ENCODE measurements at places on chromosomes 5 and 9.

DNA sequence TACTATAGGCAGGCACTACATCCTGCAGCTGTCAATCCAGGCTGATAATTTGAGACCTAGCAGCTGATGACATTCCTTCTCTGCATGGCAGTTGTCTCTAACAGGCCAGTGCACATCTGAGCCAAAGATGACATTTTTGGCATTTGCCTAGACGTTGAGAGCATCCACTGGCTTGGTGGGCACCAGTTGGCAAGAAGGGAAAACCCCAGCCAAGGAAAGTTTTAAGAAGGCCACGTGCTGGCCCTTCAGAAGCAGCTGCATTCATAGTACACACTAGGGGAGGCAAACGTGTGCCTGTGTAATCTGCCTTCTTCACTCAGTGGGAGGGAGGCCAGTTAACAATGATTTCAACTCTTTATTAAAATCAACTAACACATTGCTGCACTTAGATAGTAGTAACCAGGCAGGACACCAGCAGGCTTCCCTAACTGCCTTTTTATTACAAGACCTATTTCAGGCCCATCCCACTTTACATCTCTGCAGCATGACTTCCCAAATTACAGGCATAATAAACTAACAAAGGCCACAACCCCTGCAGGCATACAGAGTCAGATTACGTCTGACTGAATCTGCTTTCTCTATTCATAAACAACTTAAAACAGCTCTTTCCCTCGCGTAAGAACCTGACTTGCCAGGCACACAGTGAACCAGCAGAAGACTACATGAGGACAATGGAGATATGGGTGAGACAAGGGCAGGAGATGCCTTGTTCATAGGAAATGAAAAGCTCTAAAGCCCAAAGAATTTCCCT, 576.3 kb downstream of the PDE4D start:
- DNase-seq: no peak

- DNase-seq: no peak
Observed at GRCh38 chr9:113578279-113578865, 114.8 kb downstream of the RGS3 start.

- no peak for DNase-seq
Observed at GRCh38 chr5:27706832-27707231, 668.4 kb upstream of the CDH9 start.

- DNase-seq: no peak
Observed at GRCh38 chr5:118392491-118392890, 595.9 kb downstream of the DTWD2 start.

GRCh38 chr5:139273322-139273571, 20.3 kb upstream of the MATR3 start:
- no peak for DNase-seq

- DNase-seq: no peak
Observed at GRCh38 chr5:97417986-97418385, 234.9 kb upstream of the RIOK2 start.

- DNase-seq: no peak
Observed at GRCh38 chr5:163773226-163773625, 267.8 kb downstream of the MAT2B start.

DNA sequence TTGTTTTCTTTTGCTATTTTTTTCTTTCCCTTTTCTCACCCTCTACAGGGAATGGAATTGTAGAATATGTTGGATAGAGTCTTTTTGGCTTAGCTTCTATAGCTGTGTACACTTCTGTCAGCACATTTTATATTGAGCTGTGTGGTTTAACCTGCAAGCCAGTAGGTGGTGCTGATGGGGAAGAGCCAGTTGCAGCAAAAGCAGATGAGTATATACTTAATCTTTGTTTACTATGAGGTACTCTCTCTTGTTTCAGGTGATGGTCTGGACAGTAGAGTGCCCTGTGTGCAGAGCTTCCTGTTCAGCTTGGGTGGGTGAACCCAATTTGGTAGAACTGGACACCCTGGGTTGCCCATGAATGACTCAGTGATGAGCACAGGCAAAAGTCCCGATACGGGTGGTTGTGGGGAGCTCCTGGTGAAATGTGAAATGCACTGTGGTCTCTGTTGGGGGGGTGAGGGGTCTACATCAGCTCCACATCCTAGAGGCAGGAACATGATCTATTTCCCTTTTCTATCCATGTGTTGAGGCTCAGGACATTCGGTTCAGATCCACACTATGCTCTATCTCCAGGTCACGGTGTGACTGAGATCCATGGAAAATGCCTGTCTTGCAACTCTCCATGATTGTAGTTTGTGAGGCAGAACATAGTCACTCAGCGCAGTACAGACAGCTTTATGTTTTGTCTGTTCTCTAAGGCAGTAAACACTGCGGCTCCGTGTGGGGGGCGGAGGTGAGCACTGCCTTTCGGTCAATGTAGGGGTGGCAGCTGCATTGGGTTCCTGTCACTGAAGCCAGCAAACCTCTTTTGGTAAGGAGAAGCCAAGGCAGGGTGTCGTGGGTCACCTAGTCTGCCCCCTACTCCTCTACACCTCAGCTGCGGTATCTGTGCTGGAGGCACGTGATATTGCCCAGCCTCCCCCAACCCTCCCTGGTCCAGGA, 353.2 kb downstream of the PRR16 start:
- DNase-seq: no peak

GRCh38 chr5:64161420-64161819, 4.2 kb upstream of the RNF180 start:
- no peak for DNase-seq

DNA sequence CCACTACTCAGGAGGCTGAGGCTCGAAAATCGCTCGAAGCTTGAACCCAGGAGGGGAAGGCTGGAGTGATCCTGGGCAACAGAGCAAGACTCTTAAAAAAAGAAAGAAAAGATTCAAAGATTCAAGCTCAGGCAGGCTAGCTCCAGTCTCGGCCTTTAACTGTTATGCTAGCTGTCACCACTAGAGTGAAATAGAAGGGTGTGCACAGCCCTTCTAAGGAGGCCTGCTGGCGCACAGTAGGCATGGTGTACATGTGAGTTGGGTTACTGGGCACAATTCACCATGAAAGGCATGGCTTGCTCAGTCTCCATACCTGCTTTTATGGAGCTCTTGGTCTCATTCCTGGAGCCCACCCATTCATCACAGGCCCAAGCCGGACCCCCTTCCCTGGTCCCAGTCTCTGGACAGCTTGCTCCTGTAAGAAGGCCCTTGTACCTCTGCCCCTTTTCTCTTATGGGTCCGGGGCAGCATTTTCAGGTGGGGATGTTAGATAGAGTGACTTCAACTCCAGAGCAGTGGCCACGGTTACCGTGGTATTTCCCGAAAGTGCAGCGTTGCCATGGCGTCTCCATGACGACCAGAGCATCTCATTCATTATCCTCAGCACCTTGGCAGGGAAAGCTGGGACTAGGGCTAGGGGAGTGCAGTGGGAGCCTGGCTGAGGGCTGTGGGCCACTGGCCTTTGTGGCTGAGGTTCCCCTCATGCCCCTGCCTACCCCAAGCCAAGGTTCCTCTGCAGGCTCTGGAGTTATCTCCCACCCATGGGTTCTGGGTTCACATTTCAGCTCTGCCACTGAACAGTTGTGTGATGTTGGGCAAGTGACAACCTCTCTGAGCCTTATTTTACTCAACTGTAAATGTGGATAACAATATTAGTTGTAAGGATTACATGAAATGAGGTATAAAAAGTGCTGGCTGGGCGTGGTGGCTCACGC, 5.7 kb downstream of the NDST1 start:
- DNase-seq: no peak

GRCh38 chr9:127686461-127687393, 20.1 kb upstream of the CFAP157 start:
- DNase-seq: no peak

GRCh38 chr5:179123109-179123426, 62.9 kb downstream of the ZNF354C start:
- no peak for DNase-seq

DNA sequence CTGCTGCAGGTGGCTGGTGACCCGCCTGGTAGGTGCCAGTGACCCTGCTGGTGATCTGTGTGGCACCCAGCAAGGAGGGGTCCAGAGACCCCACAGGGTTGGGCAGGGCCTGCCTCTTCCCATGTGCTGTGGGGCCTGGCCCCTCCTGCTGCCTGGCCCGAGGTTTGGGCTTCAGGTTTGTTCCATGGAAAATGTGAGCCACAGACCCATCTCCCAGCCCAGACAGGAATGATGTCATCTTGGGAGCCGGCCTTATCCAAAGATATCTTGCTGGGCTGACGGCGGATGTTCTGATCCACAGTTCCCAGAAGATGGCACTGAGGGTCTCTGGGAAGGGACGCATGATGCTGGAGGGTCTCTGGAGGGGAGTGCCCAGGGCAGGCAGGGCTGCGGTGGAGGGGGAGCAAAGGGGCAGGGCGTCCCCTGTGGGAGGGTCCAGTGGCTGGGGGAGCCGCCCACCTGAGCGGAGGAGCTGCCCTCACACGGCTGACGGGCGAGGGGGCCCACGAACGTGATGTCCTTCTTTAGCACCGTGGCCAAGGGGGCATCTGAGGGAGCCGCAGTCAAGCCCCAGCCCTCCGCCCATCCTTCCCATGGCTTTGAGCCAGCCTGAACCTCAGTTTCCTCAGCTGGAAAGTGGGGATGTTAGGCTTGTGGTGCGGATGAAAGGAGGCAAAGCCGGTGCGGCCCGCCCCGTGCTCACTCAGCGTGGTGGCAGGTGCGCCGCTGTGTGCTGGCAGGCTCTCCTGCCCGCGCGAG, 68.1 kb downstream of the COL5A1 start:
- DNase-seq: no peak

DNA sequence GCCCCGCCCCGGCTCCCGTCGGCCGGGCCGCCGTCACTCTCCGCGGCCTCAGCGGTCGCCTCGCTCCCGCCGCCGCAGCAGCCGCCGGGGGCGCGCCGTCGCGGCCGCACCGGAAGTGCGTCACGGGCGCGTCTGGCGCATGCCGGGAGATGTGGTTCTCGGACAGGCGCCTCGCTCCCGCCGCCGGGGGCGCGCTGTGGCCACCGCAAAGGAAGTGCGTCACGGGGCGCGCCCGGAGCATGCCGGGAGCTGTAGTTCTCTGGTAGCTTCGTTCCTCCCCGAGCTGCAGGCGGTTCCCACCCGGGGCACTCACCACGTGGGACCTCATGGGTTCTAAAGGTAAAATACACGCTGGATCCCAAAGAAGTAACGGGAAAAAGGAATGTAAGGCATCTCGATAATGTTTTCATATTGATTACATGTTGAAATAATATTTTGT, at the start of gene UBAC1:
TSS of gene UBAC1 (minus strand) at position 97 of the 439 bp plus-strand sequence. CDS start 211 bp downstream, outside the sequence.
- DNase-seq: peak; percentile 78

DNA sequence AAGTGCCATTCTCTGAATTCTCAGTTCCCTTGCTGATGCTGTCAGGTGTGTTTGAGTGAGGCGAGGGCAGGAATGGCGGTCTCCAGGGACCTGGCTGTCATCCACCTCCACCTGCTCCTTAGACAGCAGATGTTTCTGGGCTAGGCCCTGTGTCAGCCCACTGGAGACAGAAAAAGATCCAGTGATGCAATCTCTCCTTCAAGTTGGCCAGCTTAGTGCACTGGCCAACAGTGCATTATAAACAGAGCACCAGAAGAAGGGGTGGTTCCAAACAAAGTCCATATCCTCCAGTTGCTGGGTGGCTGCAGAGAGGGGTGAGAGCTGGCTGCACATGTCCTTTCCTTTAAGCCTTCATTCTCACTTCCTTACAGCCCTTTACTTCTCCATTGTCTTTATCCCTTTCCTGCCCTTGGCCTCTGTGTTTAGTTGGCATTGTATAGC, 26.5 kb downstream of the NANS start:
- DNase-seq: no peak

DNA sequence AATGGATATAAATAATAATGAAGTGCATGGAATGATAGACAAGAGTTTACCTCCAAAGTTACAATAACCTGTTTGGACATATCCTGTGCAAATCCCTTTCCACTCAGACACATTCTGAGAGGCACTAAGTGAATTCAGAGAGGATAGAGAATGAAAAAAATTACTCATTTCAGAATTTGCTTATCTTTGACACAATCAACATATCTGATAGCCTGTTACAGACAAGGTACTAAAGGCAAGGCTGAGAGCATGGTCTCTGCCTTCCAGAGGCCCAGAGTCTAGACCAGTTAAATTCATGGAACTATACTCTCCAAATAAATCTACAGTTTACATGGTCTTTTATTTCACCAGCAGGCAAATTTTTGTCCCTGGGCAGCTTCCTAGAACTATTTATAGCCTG, 371.8 kb upstream of the PTGER4 start:
- DNase-seq: no peak

GRCh38 chr9:18668944-18669343, 195.0 kb downstream of the ADAMTSL1 start:
- no peak for DNase-seq

DNA sequence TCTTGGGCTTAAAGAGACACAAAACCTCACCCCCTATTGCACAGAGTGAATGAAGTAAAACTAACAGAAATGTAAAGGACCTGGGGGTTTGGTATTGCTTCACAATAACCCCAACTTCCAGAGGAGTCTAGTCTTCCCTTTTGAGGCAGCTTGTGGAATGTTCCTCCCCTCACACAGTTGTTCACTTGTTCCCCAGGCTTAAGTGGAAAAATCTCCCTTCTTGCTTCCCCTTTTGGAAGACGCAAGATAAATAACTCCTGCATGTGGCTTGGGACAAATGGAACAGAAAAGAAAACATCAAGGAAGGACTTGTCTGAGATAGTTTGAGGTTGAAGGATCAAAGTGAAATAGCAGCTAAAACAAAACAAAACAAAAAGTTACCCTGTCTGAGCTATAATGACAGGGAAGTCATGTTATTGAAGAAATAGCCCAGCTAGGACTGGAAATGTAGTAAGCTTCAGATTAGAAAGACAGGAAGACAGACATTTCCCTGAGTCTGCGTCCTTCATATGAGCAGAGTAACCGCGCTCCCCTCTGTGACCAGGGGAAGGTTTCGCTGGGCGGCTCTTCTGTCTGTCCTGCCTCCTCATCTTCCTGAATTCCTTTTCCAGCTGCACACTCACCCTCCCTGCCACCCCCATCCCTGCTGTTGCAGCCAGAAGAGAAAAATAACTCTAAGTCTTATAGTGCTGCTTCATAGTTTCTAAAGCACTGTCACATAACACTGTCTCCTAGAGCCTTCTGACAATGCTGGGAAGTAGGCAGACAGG, 8.8 kb downstream of the SPARC start:
- no peak for DNase-seq

- DNase-seq: no peak
Observed at GRCh38 chr9:73643379-73644013, 491.8 kb downstream of the ANXA1 start.

DNA sequence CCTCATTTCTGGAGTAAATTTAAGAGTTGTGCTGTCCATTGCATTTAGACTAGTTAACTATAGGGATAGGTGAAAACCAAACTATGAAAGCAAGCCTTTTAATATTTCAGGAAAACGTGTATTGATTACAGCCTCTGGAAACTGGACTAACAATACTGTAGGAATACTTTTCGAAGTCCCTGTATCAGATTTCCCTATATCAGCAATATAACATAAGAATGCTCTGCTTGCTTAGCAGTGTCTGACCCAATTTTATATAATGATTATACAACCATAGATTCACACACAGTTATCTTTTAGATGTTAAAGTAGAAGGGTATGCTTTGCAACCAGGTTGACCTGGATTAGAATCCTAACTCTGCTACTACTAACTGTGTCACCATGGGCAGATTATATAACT, 203.1 kb downstream of the WDR70 start:
- DNase-seq: no peak
